ENCODE measurements at places on chromosomes 12 and 14.

DNA sequence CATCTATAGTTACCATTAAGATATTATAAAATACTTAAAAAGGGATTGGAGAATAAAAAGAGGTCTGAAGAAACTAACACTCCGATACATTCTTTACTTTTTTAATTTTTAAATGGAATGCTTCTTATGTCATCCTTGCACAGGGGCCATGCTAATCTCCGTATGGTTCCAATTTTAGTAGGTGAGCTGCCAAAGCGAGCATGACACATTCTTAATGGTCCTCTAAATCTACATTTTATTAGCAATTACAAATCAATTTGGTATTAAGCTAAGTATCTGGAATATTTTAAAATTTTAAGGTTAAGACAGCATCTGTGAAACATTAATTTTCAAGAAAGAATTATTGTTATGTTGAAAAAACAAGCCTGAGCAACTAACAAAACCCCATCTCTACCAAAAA is 6.2 kb upstream of the ARID4A start:
- no peak for DNase-seq

GRCh38 chr14:92719890-92720323 is 28.5 kb downstream of the LGMN start:
- no peak for DNase-seq

- DNase-seq, result no peak
These were observed 117.7 kb upstream of the GARIN2 start for GRCh38 chr14:67071506-67071905.

DNA sequence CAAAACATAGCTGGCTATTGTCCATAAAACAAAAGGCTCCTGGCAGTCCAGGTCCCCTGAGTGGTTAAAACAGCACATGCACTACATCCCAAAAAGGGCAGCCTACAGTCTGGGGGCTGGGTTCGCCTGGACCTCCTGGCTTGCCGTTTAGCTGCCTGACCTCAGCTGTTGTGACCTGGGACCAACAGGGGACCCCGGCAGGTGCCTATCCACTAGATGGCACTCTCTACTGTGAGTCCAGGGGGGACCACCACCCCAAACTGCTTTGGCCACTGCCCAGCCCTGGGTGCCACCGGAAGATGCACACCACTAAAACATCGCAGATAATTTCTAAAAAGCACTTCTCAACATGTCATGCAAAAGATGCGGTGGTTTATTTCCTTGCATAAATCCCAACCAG is 2.9 kb upstream of the RTL1 start:
- DNase-seq, result no peak

DNA sequence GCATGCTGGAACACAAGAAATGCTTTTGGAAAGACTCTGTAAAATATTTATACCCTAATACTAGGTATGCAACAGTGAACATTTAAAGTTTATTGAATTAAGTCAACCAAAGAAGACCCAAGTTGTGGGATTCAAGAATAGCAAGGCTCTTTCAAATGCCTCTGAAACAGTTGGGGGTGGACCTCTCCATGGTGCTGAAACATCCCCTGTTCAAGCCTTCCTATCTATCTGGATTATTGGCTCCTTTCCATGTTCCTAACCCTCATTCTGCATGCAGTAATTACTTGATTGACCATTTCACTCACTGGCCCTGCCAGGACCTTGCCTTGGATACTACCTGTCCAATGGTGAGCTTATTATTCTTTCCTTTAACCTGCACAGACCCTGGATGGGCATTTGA is 349.7 kb downstream of the NRXN3 start:
- DNase-seq, result peak; percentile 77
